ENCODE measurements at places on chromosomes 1 and 21.

DNA sequence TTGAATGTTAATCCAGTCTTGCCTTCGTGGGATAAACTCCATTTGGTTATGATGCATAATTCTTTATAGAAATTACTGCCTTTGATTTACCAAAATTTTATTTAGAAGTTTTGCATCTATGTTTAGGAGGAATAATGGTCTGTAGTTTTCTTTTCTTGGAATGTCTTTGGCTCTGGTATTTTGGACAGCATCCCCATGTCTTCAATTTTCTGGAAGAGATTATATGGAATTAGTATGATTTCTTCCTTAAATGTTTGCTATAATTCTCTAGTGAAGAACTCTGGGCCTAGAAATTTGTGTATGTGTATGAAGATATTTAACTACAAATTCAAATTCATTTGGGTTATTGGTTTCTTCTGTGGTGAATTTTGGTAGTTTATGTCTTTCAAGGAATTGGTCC, 92.7 kb downstream of the SNX7 start:
- no peak for DNase-seq

GRCh38 chr1:225479341-225479740, 51.5 kb upstream of the LBR start:
- no peak for DNase-seq

DNA sequence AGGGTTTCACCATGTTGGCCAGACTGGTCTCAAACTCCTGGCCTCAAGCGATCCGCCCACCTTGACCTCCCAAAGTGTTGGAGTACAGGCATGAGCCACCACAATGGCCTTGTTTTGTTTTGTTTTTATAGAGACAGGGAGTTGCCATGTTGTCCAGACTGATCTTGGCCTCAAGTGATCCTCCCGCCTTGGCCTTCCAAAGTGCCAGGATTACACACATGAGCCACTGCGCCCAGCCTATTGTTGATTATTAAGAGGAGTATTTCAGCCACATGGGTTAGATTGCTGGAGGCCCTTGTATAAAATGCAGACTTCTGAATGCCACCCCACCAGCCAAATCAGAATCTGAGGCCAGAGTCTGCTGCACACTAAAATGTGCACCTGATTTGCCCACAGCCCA, 57.2 kb upstream of the ANGPTL1 start:
- no peak for DNase-seq

DNA sequence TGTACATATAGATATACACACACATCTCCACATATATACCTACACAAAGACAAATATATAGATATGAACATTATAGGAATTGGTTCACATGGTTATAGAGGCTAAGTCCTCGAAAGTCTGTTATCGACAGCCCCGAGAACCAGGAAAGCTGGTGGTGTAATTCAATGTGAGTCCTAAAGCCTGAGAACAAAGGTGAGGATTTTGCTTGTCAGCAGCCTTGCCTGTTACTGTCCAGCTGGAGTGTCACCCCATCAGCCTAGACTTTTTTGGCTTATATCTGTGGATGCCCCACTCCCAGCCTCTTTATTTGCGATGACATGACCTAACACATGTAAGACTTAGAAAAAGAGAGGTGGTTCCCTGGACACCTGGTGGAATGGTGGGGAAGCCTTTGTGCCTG, 97.0 kb downstream of the GIPC2 start:
- no peak for DNase-seq

GRCh38 chr1:19605967-19606366, 38.1 kb upstream of the NBL1 start:
- no peak for DNase-seq

Measured in iPS DF 6.9 (cell line).